ENCODE measurements at places on chromosomes 1 and 21.

DNA sequence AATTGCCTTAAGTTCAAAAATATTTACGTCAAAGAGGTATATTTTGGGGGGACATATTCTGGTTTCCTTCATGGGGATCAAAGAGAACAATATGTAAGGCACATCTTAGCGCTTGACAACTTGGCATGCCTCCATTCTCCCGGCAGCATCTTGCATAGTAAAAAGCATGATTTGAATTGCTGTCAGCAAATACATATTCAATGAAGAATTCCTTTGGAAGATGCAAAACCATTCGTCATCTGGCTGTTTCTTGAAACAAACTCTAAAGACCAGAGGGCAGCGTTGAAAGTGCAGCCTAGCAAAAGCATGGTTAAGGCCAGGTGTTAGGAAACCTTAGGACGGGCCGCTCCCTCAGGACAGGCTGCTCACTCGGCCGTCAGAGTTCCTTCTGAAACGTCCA lies 3.4 kb upstream of the PIK3CD start:
- DNase-seq, result no peak

DNA sequence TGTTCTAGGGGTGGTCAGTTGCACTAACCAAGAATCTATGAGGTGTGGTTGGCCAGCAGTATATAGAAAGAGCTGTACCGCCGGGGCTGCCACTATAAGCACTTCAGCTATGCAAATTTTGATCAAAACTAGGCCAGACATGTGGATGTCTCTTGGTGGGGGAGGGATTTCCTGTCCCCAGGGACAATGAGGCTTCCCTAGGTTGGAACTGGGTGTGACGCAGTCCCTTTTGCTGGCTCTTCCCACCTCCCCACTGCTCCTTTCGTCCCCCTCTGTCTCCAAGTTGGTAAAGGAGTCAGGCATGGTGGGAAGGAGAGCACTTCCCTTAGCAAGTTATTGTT lies 13.6 kb downstream of the SDCCAG8 start:
- DNase-seq, result no peak

DNA sequence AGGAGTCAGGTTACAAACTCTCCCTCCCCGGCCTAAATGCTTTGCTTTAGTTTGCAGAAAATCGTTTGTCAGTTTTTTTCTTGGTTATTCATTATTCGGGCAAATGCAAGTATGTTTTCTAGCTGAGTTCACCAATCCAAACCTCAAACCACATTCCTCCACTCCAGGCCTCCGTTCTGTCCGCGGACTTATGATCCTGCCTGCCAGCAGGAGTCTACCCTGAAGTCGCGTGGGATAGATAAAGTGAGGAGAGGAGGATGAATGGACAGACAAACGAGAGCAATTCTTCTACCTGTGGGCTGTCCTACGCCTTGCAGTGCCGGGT lies 1.3 kb downstream of the ADAMTS1 start:
- no peak for DNase-seq

- no peak for DNase-seq
These were observed 5.9 kb upstream of the MARCKSL1 start for GRCh38 chr1:32341971-32342370.

DNA sequence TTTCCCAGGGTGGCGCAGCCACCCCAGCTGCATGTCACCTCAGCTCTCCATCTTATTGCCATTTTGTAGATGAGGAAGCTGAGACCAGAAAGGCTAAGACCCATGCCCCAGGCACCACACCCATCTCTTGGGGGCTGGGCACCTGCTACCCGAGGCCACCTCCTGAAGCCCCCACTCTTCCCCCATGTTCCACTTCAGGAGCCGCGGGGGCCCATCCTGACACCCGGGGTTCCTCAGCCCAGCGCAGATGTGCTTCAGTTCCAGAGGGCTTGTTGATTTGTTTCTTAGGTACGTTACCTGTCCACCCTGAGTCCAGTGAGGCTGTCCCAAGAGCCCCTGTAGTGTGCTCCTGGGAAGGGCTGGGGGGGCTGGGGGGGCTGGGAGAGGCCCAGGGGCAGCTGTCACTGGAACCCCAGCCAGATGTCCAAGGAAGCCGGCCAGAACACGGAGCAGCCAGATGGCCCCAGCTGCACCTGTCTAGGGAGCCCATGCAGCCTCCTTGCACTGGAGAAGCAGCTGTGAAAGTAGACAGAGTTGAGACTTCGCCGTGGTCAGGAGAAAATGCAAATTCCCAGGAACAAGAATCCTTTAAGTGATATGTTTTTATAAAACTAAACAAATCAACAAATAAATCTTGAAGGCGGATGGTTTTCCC lies 17.1 kb upstream of the CCDC27 start:
- DNase-seq, result no peak
